Kidney (tissue), 22 donors: ENCODE measurements at places on chromosomes 2 and 18. TPM values are rescaled to one million over a fixed set of nuclear protein-coding genes. Genes with fewer than 3 reads are reported as not detected.

TTN gene
- 0.02 TPM for polyA plus RNA-seq

DNA sequence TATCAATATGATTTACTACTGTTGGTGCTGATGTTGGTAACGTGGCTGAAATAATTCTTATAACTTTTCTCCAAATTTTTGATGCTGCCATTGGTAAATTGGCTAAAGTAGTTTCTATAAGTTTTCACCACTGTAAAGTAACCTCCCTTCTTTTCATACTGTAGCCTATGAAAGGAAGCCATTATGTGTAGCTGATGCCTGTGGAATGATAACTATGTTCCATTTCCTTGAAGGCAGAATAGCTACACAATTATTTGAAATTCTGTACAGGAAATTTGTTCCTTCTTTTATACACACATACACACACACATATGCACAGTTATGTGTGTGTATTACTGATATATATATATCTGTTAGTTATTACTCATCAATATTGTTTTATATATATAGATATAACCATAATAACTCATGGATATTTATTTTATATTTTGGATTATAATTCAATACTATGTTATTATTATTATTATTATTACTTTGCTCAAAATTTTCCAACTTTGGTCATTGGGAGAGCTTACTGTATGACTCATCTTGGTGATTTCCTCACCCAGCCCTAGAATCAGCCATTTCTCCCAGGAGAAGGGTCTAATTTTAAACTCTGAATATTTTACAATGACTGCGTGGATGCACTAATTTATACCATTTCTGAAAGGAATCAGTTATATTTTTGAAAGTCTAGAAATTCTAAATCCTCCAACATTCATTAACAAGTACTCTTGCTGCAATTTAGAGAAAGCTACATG lies 1677.7 kb downstream of the SUCLG1 start:
- DNase-seq = no peak

DNA sequence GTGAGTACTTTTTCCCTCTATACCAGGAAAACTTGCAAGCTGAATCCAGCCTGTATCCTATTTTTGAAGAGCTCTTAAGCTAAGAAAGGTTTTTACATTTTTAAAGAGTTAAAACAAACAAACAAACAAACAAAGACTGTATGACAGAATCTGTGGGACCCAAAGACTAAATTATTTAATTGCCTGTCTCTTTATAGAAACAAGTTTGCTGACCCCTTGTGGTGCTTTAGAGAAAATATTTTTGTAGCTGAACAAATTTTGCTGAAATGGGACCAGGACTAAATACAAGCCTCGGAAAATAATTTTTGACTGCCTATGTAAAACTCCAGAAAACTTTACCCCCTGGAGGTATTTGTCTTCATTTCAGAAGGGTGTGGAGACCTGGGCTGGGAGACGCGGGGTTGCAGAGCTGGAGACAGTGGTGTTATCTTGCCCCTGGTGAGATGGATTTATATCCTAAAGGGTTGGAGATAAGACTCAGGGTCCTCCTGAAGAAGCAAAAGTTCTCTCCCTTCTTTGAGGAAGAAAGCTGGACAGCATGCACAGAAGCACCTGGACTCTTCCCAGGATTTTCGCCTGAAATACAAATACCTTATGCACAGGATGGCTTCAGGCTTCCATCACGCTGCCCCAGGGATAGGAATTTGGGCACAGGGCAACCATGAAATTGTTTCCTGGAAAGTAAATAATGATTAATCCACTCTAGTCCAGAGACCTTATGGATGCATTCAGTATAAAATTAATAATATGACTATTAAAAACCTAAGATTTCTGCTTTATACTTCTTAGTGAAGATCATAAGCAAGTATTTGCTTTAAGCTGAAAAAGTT lies 54.3 kb downstream of the TMX3 start:
- DNase-seq = no peak

DNA sequence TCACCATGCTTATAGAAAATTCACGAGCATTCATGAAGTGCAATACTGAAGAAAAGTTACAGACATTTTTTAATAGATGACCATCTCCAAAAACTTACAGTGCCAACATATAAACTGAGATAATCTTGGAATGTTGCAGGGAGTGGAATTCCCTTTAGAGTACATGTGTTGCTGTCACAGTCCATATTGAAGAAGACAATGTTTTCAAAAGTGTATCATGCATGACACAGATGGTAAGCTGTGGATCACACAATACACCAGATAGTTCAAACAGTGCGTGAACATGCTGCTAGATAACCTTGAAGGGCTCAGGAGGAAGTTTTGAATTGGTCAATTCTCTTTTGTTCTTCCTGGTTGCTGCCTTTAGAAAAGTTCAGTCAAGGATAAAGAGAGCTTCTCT lies 1644.3 kb upstream of the NXPH2 start:
- DNase-seq = no peak

GRCh38 chr18:76889091-76889699 lies 66.8 kb downstream of the ZNF236 start:
- DNase-seq = no peak

TPO gene
- polyA plus RNA-seq = not detected

DNA sequence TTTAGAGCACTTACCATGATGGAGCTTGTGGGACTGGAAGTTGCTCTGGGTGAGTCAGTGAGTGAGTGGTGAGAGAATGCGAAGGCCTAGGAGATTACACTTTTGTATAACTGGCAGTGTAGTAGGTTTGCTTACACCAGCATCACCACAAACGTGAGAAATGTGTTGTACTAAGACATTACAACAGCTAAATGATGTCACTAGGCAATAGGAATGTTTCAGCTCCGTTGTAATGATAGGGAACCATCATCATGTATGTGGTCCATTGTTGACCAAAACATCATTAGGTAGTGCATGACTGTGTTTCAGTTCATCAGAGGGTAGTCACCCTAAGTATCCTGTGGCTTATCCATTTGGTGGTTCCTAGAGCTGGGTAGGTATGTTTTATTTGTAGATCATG lies 11.9 kb downstream of the ZNF407 start:
- no peak for DNase-seq

VPS54 gene
- polyA plus RNA-seq = 17.4 TPM
